ENCODE measurements at places on chromosomes 3 and 15.

GRCh38 chr3:172560586-172560985 lies 37.4 kb upstream of the TNFSF10 start:
- no peak for DNase-seq

DNA sequence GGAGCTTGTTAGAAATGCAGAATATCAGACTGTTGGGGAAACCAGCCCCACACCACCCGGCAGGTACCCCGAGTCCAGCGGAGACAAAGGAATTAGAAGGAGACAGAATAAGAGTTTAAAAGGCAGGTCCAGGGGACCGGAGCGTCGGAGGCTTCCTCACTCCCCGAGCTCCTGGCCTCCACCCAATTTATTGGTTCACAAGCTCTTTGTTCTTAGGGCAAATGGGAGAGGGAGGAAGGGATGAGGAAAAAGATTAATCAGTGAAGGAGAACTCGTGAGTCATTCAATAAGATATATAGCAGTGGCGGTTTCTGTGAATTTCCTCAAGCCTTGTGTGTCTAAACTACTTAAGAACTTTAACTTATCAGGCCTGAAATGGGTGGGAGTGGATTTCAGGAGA lies 32.1 kb upstream of the WDR72 start:
- no peak for DNase-seq

DNA sequence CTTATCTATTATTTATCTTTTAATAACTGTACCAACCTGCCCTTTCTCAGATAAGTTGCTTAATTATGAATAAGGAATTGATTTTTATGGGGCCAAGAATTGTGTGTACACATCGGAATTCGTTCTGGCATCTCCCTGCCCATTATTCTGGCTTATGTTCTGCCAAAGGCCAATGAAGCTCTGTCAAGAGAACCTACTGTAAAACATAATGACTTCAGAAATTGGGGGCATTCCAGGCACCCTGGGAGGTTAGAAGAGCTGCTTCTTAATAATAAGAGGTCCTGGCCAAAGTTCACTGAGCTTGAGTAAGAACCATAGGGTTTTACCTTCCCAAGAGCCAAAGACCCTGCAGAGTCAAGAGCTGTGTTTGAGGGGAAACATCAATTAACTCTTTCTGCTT lies 261.7 kb downstream of the SLC9A9 start:
- no peak for DNase-seq

DNA sequence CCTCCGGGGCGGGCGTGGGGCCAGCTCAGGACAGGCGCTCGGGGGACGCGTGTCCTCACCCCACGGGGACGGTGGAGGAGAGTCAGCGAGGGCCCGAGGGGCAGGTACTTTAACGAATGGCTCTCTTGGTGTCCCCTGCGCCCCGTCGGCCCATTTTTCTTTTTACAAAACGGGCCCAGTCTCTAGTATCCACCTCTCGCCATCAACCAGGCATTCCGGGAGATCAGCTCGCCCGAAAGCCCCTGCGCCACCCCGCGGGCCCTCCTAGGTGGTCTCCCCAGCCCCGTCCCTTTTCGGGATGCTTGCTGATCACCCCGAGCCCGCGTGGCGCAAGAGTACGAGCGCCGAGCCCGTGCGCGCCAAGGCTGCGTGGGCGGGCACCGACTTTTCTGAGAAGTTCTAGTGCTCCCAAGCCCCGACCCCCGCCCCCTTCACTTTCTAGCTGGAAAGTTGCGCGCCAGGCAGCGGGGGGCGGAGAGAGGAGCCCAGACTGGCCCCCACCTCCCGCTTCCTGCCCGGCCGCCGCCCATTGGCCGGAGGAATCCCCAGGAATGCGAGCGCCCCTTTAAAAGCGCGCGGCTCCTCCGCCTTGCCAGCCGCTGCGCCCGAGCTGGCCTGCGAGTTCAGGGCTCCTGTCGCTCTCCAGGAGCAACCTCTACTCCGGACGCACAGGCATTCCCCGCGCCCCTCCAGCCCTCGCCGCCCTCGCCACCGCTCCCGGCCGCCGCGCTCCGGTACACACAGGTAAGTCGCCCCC lies at the start of gene THBS1:
TSS of gene THBS1 (plus strand) at position 595 of the 757 bp plus-strand sequence. CDS start 779 bp downstream, outside the sequence.
- peak; percentile 42 for DNase-seq

Data from activated CD4-positive, alpha-beta T cell treated with anti-CD3 and anti-CD28 coated beads for 24 hours (primary cell).